Stimulated activated CD8-positive, alpha-beta memory T cell treated with anti-CD3 and anti-CD28 coated beads, Interleukin-4, amount 100 ng/mL, for 4 hours (primary cell): ENCODE measurements at places on chromosomes 2 and 18.

- DNase-seq = no peak
Observed at GRCh38 chr2:152350155-152350679, 15.2 kb downstream of the FMNL2 start.

DNA sequence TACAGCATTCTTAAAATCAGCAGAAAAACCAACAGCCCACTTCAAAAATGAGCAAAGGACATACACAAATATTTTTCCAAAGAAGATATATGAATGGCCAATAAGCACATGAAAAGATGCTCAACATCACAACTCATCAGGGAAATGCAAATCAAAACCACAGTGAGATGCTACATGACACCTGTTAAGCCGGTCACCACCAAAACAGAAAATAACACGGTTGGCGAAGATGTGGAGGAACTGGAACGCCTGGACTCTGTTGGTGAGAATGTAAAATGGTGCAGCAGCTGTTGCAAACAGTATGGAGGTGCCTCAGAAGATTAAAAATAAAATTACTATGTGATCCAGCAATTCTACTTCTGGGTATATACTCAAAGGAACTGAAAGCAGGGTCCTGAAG lies 184.8 kb downstream of the INHBB start:
- DNase-seq = no peak

DNA sequence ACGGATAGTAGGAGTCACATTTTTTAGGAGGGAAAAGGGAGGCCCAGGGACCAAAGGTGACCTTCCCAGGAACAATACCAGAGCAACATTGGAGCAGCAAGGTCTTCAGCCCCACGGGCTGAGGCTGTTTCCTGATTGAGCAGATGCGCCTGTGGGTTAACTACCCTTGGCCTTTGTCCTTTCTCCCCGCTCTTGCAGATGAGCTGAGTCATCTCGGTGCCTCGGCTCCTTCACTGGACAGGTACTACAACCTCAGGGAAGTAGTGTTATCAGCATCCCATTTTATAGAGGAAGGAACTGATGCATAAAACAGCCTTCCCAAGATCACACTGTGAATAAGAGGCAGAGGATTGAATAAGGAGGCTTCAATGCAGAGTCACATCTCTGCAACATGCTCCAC lies 43.5 kb downstream of the DHRS9 start:
- DNase-seq = no peak

- no peak for DNase-seq
Observed at GRCh38 chr2:44817256-44817655, 124.2 kb upstream of the SIX3 start.

DNA sequence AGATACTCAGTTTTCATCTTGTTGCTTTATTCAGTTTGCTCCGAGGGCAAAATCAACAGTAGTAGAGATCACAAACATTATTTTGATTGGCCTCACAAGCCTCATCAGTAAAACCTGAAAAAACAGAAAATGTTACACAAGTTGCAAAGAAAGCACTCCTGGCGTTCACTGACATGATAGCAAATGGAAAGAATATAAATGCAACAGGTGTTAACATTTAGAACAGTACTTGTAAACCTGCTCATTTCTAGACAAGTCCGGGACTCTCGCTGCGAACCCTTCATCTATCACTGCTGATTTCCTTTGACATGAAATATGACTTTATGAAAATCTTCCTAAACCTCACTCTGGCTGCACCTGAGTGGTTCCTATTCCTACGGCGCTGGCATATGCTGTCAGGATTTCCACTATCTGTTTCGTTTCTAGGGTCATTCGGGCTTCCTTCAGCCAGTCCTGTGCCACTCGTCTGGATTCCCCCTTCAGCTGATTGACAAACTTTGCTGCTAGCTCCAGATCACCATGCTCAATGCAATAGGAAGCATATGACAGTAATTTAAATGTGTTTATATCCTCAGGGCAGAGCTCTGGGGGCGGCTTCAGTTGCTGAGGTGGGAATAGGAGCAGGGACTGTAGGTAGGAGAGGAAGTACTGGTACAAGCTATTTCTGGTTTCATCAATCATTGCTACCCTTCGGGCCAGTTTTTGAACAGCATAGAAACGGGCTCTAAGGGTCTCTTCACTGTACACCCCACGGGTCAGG lies 38.1 kb downstream of the PTCD3 start:
- DNase-seq = no peak

GRCh38 chr2:12769492-12770105 lies 52.9 kb downstream of the TRIB2 start:
- no peak for DNase-seq

DNA sequence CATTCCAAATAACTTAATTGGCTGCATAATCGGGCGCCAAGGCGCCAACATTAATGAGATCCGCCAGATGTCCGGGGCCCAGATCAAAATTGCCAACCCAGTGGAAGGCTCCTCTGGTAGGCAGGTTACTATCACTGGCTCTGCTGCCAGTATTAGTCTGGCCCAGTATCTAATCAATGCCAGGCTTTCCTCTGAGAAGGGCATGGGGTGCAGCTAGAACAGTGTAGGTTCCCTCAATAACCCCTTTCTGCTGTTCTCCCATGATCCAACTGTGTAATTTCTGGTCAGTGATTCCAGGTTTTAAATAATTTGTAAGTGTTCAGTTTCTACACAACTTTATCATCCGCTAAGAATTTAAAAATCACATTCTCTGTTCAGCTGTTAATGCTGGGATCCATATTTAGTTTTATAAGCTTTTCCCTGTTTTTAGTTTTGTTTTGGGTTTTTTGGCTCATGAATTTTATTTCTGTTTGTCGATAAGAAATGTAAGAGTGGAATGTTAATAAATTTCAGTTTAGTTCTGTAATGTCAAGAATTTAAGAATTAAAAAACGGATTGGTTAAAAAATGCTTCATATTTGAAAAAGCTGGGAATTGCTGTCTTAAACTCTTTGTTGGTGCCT lies 1.4 kb downstream of the PCBP1 start:
- DNase-seq = no peak

GRCh38 chr2:2827761-2828221 lies 496.7 kb upstream of the MYT1L start:
- DNase-seq = no peak

- DNase-seq = no peak
Observed at GRCh38 chr2:9800975-9801726, 42.1 kb upstream of the TAF1B start.

DNA sequence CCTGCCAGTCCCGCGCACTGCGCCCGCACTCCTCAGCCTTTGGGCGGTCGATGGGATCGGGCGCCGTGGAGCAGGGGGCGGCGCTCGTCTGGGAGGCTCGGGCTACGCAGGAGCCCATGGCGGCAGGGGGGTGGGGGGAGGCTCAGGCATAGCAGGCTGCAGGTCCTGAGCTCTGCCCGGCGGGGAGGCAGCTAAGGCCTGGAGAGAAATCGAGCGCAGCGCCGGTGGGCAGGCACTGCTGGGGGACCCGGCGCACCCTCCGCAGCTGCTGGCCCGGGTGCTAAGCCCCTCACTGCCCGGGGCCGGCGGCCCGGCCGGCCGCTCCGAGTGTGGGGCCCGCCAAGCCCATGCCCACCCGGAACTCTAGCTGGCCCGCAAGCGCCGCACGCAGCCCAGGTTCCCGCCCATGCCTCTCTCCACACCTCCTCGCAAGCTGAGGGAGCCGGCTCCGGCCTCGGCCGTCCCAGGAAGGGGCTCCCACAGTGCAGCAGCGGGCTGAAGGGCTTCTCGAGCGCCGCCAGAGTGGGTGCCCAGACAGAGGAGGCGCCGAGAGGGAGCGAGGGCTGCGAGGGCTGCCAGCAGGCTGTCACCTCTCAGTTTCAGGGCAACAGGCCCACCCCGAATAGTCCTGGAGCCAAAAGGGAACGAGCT lies 74.1 kb downstream of the PSMG2 start:
- DNase-seq = no peak

DNA sequence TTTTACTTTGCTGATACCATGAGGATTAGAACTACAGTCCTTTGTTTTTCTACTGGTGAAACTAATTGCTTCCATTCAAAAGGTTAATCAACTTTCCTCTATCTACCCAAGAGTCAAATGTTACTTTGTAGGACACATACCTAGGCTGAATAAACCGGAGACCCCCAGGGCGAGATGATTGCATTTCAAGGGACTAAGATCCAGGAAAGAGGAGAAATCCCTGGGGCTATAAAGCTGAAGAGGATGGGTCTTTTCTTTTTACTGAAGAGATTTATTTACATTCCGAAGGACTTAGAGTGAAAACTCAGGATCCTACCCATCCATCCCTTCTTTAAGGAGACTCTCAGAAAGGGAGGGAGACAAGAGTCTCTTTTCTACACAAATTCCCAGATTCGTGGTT lies 331.9 kb downstream of the CDH19 start:
- DNase-seq = no peak

DNA sequence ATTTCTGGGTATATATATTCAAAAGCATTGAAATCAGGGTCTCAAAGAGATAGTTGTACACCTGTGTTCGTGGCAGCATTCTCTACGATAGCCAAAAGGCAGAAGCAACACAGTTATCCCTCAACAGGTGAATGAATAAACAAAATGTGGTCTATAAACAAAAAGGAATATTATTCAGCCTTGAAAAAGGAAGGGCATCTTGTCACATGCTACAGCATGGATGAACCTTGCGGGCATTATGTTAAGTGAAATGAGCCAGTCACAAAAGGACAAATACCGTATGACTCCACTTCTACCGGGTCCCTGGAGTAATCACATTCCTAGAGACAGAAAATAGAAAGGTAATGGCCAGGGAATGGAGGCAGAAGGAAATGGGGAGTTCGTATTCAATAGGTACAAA lies 228.8 kb downstream of the SH3BP4 start:
- DNase-seq = no peak
